Activated T-cell treated with anti-CD3 and anti-CD28 coated beads, Interleukin-2, amount 50 U/mL, for 72 hours (primary cell): ENCODE measurements at places on chromosomes 13 and 19. TPM values are rescaled to one million over a fixed set of nuclear protein-coding genes. Genes with fewer than 3 reads are reported as not detected.

- peaks cover 33% of the 10 kb centered on the region for H3K27me3 ChIP-seq
- DNase-seq, result no peak
- H3K4me1 ChIP-seq, result no peaks in the 10 kb centered on the region
- no peaks in the 10 kb centered on the region for H3K36me3 ChIP-seq
Observed at GRCh38 chr19:45385392-45386221, 15.2 kb upstream of the ERCC2 start.

DNA sequence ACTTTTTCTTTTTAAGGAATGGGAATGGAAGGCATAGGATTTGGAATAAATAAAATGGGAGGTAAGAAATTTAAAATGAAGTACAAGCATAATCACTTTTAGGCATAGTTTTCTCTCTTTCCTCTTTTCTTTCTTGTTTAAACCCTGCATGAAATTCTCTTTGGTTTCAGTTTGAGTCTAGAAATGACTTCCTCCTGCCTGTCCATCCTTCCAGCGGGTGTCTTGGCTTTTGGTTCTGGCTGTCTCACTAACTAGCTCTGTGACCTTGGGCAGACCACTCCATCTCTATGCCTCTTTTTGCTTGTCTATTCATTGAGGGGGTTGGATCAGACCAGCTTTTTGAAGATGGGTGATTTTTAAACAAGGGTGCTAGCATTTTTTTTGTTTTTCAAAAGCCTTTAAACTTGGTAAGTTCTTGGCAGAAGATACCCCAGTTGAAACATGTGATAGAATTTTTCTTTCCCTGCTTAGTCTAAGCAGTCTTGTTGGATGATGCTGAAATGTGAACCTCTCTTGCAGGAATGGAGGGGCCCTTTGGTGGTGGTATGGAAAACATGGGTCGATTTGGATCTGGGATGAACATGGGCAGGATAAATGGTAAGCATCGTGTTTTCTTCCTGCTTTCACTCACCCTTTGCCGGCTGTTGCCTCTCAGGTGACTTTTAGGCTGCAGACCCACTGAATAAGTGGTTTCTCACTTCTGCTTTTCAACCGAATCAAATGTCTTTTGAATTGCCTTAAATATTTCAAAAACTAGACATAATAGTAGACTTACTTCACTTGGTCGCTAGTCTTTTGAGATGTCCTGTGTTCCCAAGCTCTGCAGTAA, 28.6 kb downstream of the PRAM1 start:
- no peak overlapping the region for H3K4me3 ChIP-seq
- no peaks in the 10 kb centered on the region for H3K27me3 ChIP-seq
- DNase-seq, result no peak
- peaks cover 38% of the 10 kb centered on the region for H3K36me3 ChIP-seq
- peak overlapping the region; percentile 96 for H3K27ac ChIP-seq

The MAMSTR gene
- total RNA-seq, result 0.69 TPM

GRCh38 chr13:99288089-99288488, 19.1 kb downstream of the GPR183 start:
- peak overlapping the region; percentile 59 for H3K4me3 ChIP-seq
- H3K27ac ChIP-seq, result peak overlapping the region; percentile 83
- H3K27me3 ChIP-seq, result no peaks in the 10 kb centered on the region
- H3K4me1 ChIP-seq, result peaks cover 100% of the 10 kb centered on the region
- peak; percentile 70 for DNase-seq

DNA sequence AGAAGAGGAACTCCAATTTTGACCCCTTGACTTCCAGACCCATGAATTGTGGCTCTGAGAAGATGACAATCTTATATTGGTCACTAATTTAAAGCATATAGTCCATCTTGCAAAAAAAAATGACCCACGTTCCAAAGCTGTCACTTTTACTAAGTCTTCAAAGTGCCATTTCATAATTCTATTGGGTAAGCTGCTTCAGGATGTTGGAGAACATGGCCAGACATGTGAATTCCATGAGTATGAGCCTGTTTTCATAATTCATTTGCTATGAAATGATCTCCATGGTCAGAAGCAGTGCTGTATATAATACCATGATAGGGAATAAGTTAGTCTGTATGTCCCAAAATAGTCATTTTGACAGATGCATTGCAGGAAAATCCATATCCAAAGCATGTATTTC, 1787.3 kb downstream of the SLITRK5 start:
- no peak overlapping the region for H3K4me3 ChIP-seq
- H3K27me3 ChIP-seq, result no peaks in the 10 kb centered on the region
- DNase-seq, result no peak
- H3K36me3 ChIP-seq, result no peaks in the 10 kb centered on the region

DNA sequence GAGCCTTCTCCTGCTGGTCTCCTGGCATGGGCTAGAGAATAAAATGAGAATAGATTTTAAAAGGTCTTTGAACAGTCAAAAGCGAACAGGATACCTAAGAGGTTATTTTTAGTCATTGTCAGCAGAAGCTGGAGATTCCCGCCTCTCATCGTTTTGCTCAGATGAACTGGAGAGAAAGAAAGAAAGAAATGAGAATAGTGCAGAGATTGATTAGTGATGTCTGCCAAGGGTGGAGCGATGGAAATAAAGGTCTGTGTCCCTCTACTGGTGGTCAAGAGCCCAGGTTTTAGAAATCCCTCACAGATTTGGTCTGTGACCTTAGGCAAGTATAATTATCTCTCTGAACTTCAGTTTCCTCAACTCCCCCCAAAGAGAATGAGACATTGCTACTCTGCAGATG, 5.3 kb downstream of the NCAN start:
- H3K27me3 ChIP-seq, result peaks cover 33% of the 10 kb centered on the region
- H3K4me1 ChIP-seq, result peaks cover 16% of the 10 kb centered on the region
- H3K27ac ChIP-seq, result no peak overlapping the region
- no peaks in the 10 kb centered on the region for H3K36me3 ChIP-seq

DNA sequence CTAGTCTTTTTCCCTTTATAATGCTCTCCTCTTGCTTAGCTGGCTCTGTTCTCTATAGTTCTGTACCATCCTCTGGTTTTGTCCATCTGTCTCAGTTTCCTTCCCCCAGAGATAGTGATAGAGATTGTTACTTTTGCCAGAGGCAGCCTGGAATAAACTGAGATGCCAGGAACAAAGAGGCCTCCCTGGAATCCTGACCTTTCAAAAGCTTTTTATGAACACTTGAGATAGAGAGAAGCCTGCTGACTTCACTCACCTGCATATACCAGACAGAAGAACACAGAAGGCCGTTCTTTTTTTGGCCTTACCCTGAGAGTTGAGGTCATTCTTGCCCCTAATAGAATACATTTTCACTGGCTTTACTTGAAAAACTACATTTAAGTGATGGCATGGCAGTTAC, 150.2 kb downstream of the LHFPL6 start:
- H3K4me3 ChIP-seq, result no peak overlapping the region
- H3K36me3 ChIP-seq, result no peaks in the 10 kb centered on the region
- H3K4me1 ChIP-seq, result no peaks in the 10 kb centered on the region
- H3K27me3 ChIP-seq, result peaks cover 19% of the 10 kb centered on the region

DNA sequence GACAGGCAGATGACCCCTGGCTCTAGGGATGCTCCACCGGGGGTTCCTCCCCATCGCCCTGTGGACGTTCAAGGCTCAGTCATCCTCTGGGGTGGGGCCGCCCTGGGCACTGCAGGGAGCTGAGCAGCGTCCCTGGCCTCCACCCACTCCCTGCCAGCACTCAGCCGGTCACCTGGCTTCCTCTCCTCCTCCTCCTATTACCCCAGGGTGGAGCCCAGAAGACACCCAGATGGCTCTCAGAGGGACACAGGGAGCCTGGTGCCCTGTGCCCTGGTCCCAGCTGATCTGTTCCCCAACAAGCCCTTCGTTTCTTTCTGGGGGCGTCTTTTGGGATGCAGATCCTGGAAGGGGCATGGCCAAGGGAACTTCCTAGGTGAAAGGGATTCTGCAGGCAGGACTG, 3.7 kb upstream of the MKNK2 start:
- no peak overlapping the region for H3K4me3 ChIP-seq
- H3K27ac ChIP-seq, result no peak overlapping the region
- H3K4me1 ChIP-seq, result peaks cover 35% of the 10 kb centered on the region
- no peaks in the 10 kb centered on the region for H3K27me3 ChIP-seq
- no peak for DNase-seq
- H3K36me3 ChIP-seq, result peaks cover 1% of the 10 kb centered on the region

DNA sequence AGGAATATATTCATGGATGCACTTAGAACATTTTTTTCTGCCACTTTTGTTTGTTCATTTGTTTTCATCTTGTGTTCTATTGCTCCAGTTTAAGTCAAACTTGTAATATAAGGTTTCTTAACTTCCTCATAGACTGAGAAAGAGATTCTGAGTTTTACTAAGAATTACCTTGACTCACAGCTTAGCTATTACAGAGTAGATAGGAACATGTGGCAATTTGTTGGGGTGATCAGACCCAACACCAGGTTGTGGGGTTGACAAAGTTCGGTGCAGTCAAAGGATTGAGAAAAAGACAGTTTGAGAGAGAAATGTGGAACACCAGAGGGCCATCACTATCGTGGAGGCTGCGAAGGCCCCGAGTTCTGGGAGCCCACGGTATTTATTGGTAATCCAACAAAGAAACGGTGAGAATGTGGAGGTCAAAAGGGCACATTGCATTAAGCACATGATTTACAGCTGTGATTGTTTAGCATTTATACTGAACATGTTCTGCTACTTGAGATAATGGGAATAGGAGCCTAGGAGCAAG, 2526.0 kb downstream of the PCDH9 start:
- no peaks in the 10 kb centered on the region for H3K27me3 ChIP-seq
- no peak overlapping the region for H3K4me3 ChIP-seq
- no peaks in the 10 kb centered on the region for H3K4me1 ChIP-seq
- DNase-seq, result no peak
- no peaks in the 10 kb centered on the region for H3K36me3 ChIP-seq
- no peak overlapping the region for H3K27ac ChIP-seq

GRCh38 chr13:75181906-75182305, 300.1 kb downstream of the TBC1D4 start:
- no peak overlapping the region for H3K4me3 ChIP-seq
- peaks cover 7% of the 10 kb centered on the region for H3K27me3 ChIP-seq
- DNase-seq, result no peak
- H3K27ac ChIP-seq, result no peak overlapping the region
- no peaks in the 10 kb centered on the region for H3K4me1 ChIP-seq
- H3K36me3 ChIP-seq, result no peaks in the 10 kb centered on the region

DNA sequence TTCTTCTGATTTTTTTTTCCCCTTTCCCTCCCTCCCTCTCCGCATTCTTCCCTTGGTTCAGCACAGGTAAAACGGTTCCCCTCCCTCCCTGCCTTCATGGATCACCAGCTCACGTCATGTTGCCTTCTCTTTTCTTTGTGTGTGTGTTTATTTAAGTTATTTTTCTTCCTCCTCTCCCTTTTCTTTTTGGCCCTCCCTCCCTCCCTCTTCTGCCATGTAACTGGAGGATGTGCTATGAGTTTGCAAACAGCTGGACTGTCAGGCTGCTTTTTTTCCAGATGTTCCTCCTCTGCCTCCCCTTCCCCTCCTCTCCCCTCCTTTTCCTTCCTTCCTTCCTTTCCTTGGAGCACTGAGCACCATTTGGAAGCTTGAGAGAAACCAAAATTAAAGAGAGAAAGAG, 2.0 kb downstream of the LENG9 start:
- no peak for DNase-seq
- H3K27me3 ChIP-seq, result no peaks in the 10 kb centered on the region
- H3K36me3 ChIP-seq, result peaks cover 9% of the 10 kb centered on the region
- peaks cover 36% of the 10 kb centered on the region for H3K4me1 ChIP-seq
- peak overlapping the region; percentile 79 for H3K4me3 ChIP-seq
- peak overlapping the region; percentile 79 for H3K27ac ChIP-seq

GRCh38 chr13:34435338-34435737, 506.7 kb upstream of the NBEA start:
- no peaks in the 10 kb centered on the region for H3K4me1 ChIP-seq
- no peak overlapping the region for H3K27ac ChIP-seq
- H3K27me3 ChIP-seq, result no peaks in the 10 kb centered on the region
- DNase-seq, result no peak

The MCEMP1 gene
- total RNA-seq, result not detected

DNA sequence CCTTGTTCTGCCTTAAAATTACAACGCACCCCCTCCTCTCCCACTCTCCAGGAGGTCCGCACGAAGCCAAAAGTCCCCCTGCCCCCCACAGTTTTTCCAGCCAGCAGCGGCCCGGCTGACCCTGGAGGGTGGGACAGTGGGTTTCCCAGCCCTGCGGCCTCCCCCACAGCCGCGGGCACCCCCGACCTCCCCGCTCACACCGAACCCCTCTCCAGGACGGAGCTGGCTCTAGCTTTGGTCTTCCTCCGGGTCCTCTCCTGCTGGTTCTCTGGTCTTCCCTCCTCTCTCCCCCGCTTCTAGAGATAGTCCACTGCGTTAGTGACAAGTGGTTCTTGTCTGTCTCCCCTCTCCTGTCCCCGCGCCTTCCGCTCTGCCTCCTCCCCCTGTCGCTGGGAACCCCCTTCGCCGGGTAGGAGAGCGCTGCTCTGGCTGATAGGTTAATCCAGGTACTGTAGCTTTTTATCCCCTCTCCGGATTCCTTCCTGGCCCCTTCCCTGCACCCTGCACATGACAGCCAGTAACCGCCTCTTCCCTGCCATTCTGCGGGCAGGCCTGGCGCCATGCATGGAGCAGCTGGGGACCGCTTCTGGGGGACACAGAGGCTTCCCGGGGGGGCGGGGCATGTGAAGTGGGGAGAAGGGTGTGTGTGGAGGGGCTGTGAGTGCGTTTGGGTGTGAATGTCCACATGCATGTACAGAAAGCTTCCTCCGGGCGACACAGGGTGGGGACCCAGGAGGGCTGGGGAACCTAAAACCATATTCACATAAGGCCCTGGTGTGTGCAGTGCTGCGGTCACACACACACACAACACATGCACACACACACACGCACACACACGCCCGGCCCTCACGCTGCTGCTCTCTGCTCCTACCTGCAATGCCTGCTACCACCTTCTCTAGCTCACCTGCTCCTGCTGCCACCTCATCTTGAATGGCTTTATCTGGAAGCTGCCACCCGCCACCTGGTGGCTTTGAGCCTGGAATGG, 17.2 kb downstream of the PRR36 start:
- H3K4me1 ChIP-seq, result peaks cover 9% of the 10 kb centered on the region
- DNase-seq, result no peak
- no peak overlapping the region for H3K4me3 ChIP-seq
- no peak overlapping the region for H3K27ac ChIP-seq
- no peaks in the 10 kb centered on the region for H3K36me3 ChIP-seq

The NALCN gene
- total RNA-seq, result not detected

The SOX21 gene
- not detected for total RNA-seq

- DNase-seq, result no peak
- peaks cover 6% of the 10 kb centered on the region for H3K36me3 ChIP-seq
- H3K4me3 ChIP-seq, result no peak overlapping the region
- H3K27me3 ChIP-seq, result no peaks in the 10 kb centered on the region
Observed at GRCh38 chr13:91882918-91883317, 484.5 kb downstream of the GPC5 start.

The SMAD9 gene
- not detected for total RNA-seq

- no peak overlapping the region for H3K4me3 ChIP-seq
- no peak for DNase-seq
- no peak overlapping the region for H3K27ac ChIP-seq
- H3K4me1 ChIP-seq, result peaks cover 39% of the 10 kb centered on the region
- H3K36me3 ChIP-seq, result peaks cover 2% of the 10 kb centered on the region
Observed at GRCh38 chr19:35253316-35254286, 4.8 kb downstream of the LSR start.
